NCI-H82 (cell line): ENCODE measurements at places on chromosomes 13 and 19.

DNA sequence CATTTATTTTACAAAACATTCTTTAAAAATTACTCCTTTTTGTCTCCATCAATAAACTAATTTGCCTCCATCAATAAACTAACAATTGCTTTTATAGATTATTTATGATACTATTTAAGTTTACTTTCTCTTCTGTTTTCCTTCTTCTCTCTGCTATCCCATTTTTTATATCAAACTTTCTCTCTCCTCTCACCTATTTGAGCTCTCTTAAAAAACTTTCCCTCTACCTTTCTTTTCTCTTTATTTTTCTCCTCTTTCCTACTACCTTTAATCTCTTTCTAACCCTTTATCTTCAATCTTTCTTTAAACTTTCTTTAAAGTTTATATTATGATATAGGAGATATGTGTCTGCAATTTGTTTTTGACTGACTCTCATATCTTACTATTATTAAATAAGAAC is 566.4 kb downstream of the DACH1 start:
- DNase-seq: no peak

DNA sequence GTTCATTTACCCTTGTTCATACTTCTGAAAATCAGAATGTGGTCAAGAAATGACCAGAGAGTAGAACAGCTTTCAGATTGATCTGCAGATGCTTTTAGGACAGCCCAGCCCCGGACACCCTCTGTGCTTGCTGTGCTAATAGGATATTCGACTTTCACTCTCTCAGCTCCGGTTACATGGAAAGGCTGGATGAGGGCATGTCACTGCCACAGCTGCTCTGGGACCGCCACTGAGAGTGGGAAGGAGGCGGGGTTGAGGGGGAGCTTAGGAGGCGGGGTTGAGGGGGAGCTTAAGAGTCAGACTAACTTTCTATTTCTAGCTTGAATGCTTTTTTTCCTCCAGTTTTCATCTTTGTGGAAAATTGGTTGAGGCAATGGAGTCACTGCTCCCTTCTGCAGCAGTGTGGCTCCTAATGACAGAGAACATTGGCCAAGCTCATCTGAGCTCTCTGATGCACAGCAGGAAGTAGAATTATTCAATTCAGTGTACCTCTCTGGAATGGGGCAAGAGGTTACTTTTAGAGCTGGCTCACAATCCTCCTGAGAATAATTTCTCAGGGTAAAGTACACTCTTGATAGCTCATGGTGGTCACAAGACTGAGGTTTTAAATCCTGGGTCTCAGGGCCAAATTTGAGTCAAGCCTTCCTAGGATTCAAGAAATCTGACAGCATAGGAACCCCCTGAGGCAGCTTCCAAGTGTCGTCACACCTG is 74.6 kb upstream of the NPAS1 start:
- DNase-seq: peak; percentile 98

- no peak for DNase-seq
Measured at GRCh38 chr13:92560883-92561282, 665.7 kb upstream of the GPC6 start.

GRCh38 chr13:53240401-53241025 is 211.9 kb downstream of the OLFM4 start:
- no peak for DNase-seq

DNA sequence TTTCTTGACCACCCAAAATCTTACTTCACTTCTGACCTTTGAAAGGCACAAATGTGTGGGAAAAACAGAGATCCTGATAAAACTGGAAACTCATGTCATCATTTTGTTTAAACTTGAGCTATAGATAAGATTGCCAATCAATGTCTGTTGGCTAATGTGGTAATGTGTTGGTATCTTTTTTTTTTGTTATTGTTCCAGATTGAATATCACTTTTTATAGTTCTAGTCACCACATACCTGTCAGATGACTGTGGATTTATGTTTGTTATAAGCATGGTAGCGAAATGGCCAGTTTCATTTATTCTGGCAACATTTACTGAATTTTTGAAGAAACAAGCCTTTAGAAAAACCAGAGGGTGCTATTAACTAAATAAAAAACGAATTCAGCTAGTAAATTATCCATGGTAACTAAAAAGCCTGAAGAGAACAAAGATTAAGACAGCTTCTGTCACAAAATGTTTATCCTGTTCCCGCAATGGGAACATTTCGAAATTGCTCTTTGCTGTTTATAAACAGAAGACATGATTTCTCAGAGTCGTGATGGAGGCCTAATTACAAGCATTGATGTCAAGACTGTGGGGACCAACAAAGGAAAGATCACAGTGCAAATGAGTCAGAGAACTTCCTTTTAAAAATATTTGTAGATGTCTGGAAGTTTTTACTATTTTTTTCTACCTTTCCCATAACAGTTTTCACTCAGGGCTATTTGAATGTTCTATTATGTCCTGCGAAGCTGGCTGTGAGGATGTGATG is 82.9 kb upstream of the POSTN start:
- no peak for DNase-seq

DNA sequence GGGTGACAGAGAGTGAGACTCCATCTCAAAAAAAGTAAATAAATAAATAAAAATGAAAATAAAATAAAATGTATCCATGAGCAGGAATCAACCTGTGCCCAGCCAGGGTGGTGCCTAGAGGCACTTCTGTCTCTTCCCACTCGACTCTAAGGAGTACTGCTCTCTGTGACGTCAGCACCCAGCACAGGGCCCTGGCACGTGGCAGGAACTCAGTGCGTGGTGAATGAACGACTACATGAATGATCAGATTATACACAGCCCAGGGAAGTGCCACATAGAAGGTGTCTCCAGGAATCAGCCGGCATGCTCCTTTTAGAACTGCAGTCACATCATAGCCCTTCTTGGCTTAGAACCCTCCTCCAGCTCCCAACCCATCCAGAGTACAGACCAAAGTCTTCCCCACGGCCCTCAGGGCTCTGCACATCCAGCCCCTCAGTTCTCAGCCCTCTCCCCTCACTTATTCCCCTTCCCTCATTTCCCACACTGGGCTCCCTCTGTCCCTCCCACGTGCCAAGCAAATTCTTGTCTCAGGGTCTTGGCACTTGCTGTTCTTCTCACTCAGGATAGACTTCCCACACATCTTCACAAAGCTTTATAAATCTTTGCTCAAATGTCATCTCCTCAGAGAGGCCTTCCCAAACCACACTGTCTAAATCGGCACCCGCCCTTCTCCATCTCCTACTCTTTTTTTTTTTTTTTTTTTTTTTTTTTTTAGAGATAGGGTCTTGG is 4.2 kb downstream of the CLIP3 start:
- DNase-seq: no peak
